SK-N-SH (cell line): ENCODE measurements at places on chromosomes 7 and 10. TPM values are rescaled to one million over a fixed set of nuclear protein-coding genes. Genes with fewer than 3 reads are reported as not detected.
A peak's percentile ranks its signal among the peaks of the same experiment; 100 is the strongest.

Gene AGR2
- not detected in 2 replicates for polyA plus RNA-seq

Gene GARIN1A
- 1.2 TPM in 2 replicates for polyA plus RNA-seq

Gene ZNF503
- 4.5 and 5.9 TPM in 2 replicates for polyA plus RNA-seq

GRCh38 chr10:110413049-110413783 lies 84.5 kb upstream of the DUSP5 start:
- no peak for DNase-seq

- no peak for DNase-seq
These were observed 7.8 kb upstream of the BHLHA15 start for GRCh38 chr7:98203261-98203963.

GRCh38 chr10:11284291-11285085 lies 266.8 kb downstream of the CELF2 start:
- no peak for DNase-seq

DNA sequence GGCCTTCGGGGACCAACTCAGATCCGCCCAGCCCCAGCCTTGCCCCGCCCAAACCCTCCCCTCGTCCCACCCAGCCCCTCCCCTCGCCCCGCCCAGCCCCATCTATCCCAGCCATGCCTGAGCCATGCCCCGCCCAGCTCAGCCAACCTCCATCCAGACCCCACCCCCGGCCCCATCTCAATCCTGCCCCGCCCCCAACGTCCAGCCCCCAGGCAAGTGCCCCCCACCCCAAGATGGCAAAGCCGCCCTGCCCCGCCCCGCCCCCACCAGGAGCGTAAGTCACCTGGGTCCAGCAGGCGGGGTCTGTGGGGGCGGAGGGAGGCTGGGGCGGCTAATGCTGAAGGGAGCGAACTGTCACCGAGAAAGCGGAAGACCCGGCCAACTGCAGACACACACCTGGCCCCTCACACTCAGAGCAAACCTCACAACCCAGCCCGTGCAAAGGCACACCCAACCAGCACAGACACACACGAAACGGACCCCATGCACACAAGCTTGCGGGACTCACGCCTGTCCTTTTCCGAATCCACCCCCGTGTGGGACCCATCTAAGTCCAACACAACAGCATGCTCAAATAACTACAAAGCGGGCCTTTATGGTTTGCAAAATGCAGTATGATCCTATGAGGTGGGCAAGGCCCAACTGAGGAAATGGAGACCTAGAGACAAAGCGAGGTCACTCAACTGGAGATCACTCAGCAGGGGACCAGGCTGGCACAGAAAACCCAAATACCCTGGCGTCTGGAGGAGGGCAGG lies 11.5 kb upstream of the OGA start:
- DNase-seq = peak; percentile 93
